ENCODE measurements at places on chromosomes 16 and 17. TPM values are rescaled to one million over a fixed set of nuclear protein-coding genes. Genes with fewer than 3 reads are reported as not detected.

The SLC47A1 gene
- 0.12 TPM for total RNA-seq

GRCh38 chr17:43924558-43924957 lies 17.2 kb upstream of the MPP2 start:
- DNase-seq: no peak

The DOC2A gene
- total RNA-seq: 0.19 TPM

DNA sequence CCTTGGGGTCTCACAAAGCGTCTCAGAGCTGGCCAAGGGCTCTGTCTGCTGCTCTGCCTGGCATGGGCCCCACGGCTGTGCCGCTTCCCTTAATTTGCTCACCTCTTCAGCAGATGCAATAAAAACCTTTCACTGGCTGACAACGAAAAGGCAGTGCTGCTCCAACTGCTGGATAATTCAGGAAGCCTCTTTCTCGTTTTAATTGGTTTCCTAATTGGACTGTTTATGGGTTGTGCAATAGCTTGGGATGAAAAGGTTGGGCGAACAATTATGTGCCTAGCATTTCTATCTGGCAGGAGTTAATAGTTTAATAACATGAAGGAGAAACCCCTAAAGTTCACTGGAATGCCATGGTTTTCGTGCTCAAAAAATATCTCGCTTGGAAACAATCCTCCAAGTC lies 234.1 kb upstream of the IRX5 start:
- DNase-seq: no peak

The RANGRF gene
- total RNA-seq: 3.3 TPM

GRCh38 chr16:31696968-31697743 lies 169.5 kb downstream of the AHSP start:
- DNase-seq: no peak

DNA sequence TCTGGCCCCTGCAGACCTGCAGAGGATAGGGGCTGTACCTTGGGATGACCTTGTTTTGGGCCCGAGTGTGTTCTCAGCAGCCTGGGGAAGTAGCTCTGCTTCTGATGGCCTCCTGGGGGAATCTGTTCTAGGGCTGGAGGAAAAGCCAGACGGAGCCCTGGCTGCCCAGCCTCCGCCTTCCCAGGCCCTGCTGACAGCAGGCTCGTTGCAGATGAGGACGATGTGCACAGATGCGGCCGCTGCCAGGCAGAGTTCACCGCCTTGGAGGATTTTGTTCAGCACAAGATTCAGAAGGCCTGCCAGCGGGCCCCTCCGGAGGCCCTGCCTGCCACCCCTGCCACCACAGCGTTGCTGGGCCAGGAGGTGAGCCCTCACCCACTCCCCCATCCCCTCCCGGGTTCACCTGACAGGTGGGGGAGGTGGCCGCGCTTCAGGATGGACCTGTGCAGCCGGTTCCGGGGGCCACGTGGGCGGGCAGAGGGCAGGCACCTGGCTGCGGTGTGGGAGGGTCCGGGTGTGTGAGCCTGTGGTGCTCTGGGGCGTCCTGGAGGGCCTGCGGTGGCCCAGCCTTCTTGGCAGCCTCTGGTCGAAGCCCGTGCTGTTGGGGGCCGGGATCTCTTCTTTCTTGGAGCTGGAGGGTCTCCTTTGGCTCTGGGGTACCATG lies 4.9 kb downstream of the E4F1 start:
- DNase-seq: no peak
